ENCODE measurements at places on chromosomes 7 and 10.

GRCh38 chr7:131897016-131897789 is 340.8 kb upstream of the PODXL start:
- peak; percentile 16 for DNase-seq

- no peak for DNase-seq
Observed at GRCh38 chr7:77413861-77414424, 2.2 kb downstream of the GSAP start.

DNA sequence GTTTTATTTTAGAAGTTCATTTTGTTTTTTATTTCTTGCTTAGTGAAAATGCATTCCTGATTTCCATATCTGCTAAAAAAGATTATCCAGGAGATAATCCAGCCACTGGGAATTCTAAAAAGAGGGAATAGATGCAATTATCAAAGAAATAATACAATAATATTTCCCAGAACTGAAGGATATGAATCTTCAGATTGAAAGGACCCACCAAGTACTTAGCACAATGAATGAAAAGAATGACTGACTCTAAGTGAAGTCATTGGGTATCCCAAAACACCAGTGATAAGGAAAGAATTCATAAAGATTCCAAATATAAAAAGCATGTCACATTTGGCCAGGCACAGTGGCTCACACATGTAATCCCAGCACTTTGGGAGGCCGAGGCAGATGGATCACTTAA is 79.3 kb downstream of the REEP3 start:
- no peak for DNase-seq

DNA sequence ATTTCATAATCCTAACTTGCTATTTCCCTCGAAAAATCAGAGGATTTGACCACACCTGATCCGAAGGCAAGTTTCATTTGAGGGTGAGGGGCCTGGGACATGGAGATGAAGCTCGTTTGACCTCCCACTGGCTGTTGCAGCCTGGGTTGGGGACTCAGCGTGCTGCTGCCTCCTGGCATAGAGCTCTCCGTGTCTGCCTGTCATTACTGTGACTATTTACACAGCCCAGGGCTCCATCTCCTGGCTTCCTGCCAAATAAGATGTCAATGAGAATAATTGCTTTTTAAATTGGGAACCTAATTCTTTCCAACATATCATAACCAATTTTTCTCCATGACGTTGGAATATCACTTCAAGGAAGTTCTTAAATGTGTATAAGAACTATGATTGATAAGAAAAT is 139.3 kb upstream of the COBL start:
- peak; percentile 79 for DNase-seq

GRCh38 chr10:76939933-76940468 is 697.6 kb downstream of the KCNMA1 start:
- DNase-seq = peak; percentile 46

DNA sequence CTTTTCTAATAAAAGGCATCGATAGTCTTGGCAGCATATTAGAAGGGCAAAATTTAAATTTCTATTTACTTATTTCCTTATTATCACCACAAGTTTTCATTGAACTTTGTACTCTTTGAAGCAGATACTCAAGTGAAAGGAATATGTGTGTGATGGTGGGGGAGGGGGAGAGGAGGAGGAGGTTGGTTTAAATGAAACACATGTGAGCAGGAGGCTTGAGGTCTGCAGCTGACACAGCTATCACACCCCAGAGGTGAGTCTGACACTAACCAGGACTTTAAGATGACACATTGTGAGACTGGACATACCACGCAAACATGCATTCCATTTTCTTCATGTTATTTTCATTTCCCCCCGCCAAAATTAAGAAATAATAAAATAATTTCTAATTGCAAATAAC is 63.3 kb downstream of the CTTNBP2 start:
- no peak for DNase-seq

- no peak for DNase-seq
Observed at GRCh38 chr7:84081973-84082522, 112.5 kb downstream of the SEMA3A start.

- no peak for DNase-seq
Observed at GRCh38 chr7:112212571-112212970, 6.1 kb downstream of the ZNF277 start.

DNA sequence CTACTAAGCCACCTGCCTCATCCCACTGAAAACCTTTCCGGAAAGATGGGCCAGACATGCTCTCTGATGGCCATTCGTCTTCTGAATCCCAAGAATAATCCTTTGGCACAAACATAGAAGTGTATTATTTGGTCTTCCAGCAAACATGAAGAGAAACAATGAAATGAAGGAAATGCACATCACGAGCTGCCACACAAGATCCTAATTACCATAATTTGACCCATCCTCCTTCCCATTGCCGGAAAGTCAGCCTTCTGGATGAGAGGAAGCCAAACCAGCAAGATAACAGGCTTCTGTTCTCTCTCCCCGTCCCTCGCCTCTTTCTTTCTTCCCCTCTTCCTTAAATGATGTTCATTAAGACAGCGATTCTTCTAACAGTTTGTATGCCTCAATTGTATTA is 218.9 kb upstream of the KMT2E start:
- no peak for DNase-seq
